Keratinocyte (primary cell): ENCODE measurements at places on chromosomes 16 and 17. TPM values are rescaled to one million over a fixed set of nuclear protein-coding genes. Genes with fewer than 3 reads are reported as not detected.

The KRT13 gene
- polyA plus RNA-seq = 15.2 to 46.6 TPM (median 24.0 TPM) in 3 replicates

The MEAK7 gene
- 70.6 to 81.0 TPM (median 76.3 TPM) in 3 replicates for polyA plus RNA-seq

The SLC5A10 gene
- polyA plus RNA-seq = 0.02 to 0.04 TPM in 2 of 3 replicates, not detected in the other

The NT5M gene
- polyA plus RNA-seq = 0.16 to 0.36 TPM (median 0.20 TPM) in 3 replicates

The ZNRF1 gene
- 12.9 to 20.3 TPM (median 19.1 TPM) in 3 replicates for polyA plus RNA-seq

The SULT1A2 gene
- polyA plus RNA-seq = 0.10 TPM in 1 of 3 replicates, not detected in the others

The GPR139 gene
- not detected in 3 replicates for polyA plus RNA-seq

The SHISA9 gene
- 0.08 to 1.0 TPM (median 0.28 TPM) in 3 replicates for polyA plus RNA-seq

The BCL6B gene
- not detected in 3 replicates for polyA plus RNA-seq

The ZNF469 gene
- 0.01 TPM in 2 of 3 replicates, not detected in the other for polyA plus RNA-seq

The TRPV3 gene
- 5.8 to 16.6 TPM (median 9.4 TPM) in 3 replicates for polyA plus RNA-seq

The BRIP1 gene
- polyA plus RNA-seq = 1.3 to 4.0 TPM (median 2.7 TPM) in 3 replicates

The FBXW10 gene
- 0.10 to 0.36 TPM (median 0.25 TPM) in 3 replicates for polyA plus RNA-seq

The USP43 gene
- polyA plus RNA-seq = 2.2 to 4.9 TPM (median 2.5 TPM) in 3 replicates

The CLEC3A gene
- not detected in 3 replicates for polyA plus RNA-seq
